A549 treated with Hydrocortisone at 1 μM for 4 hours (cell line): ENCODE measurements at places on chromosomes 7 and 10. TPM values are rescaled to one million over a fixed set of nuclear protein-coding genes. Genes with fewer than 3 reads are reported as not detected.

LAMB1 gene
- 97.5 to 138 TPM (median 101 TPM) in 5 replicates for total RNA-seq

CPXM2 gene
- not detected in 5 replicates for total RNA-seq

MOGAT3 gene
- total RNA-seq = not detected in 5 replicates

NEUROD6 gene
- not detected in 5 replicates for total RNA-seq

TUBB8 gene
- 0.06 to 0.22 TPM (median 0.15 TPM) in 3 of 5 replicates, not detected in the others for total RNA-seq

EBLN1 gene
- total RNA-seq = not detected in 5 replicates

CTAGE4 gene
- total RNA-seq = 0.03 TPM in 1 of 5 replicates, not detected in the others

CTTNBP2 gene
- total RNA-seq = 0.18 to 0.54 TPM (median 0.40 TPM) in 5 replicates

TRIM4 gene
- total RNA-seq = 24.9 to 30.2 TPM (median 26.4 TPM) in 5 replicates

VAX1 gene
- total RNA-seq = 1.3 to 1.6 TPM (median 1.5 TPM) in 5 replicates
